ENCODE measurements at places on chromosomes 12 and 14.

- no peak for DNase-seq
Measured at GRCh38 chr12:60152756-60153155, 556.9 kb downstream of the SLC16A7 start.

DNA sequence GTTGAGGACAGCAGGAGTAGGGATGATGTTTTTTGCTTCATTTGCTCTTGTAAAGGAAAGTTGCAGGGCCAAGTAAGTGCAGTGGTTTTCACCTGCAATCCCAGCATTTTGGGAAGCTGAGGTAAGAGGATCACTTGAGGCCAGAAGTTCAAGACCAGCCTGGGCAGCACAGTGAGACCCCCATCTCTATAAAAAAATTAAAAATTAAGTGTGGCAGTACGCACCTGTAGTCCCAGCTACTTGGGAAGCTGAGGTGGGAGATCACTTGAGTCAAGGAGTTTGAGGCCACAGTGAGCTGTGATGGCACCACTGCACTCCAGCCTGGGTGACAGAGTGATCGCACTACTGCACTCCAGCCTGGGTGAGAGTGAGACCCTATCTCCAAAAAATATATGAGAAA, 10.8 kb downstream of the DPF3 start:
- no peak for DNase-seq

- no peak for DNase-seq
Measured at GRCh38 chr12:56321027-56321426, 5.2 kb upstream of the CNPY2 start.

- peak; percentile 58 for DNase-seq
Measured at GRCh38 chr14:22386924-22387775, 201.9 kb downstream of the DAD1 start.

GRCh38 chr12:50117057-50117622, 5.1 kb downstream of the COX14 start:
- DNase-seq: no peak

DNA sequence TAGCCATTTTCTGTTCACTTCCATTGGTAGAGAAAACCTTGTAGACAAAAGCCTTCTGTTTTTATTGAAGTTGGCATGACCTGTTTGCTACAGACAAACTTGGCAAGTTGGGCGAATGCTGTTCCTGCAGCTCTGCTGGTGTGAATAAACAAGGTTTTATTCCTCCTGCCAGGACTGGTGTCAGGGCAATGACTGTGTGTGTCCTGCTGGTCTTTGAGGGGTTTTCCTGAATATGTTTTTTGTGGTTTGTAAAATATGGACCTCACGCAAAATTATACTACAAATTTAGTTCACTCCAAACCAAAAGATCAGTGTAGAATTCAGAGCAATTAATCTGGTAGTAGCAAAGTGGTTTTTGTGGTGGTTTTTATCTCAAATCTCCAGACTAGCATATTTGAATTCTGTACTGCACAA, 140.8 kb downstream of the ERC1 start:
- DNase-seq: no peak

GRCh38 chr12:110741341-110742095, 1.2 kb downstream of the PPP1CC start:
- DNase-seq: peak; percentile 44

DNA sequence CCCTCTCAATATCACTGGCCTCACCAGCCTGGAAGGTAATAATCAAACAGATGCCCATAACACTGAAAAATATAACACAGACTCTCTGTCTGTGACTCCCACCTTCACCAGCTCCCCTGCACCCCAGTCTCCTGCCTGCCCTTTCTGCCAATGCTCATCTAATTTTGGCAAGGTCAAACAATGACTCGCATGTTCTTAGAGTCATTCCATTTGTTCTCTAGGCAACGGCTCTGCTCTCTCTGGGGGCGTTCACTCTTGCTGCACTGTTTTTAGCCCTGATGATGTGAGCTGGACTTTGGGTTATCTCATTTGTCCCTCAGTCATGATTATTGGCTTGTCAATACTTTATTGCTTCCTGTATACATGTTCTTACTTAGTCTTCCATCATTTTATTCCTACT, 691.8 kb downstream of the FLRT2 start:
- no peak for DNase-seq

GRCh38 chr14:77426396-77426795, 3.1 kb upstream of the NOXRED1 start:
- DNase-seq: no peak

GRCh38 chr12:95693689-95694088, 96.9 kb downstream of the NTN4 start:
- DNase-seq: no peak
